Stimulated activated CD8-positive, alpha-beta memory T cell treated with anti-CD3 and anti-CD28 coated beads, Interleukin-7, amount 100 ng/mL, for 1 hour (primary cell): ENCODE measurements at places on chromosomes 2 and 18.

DNA sequence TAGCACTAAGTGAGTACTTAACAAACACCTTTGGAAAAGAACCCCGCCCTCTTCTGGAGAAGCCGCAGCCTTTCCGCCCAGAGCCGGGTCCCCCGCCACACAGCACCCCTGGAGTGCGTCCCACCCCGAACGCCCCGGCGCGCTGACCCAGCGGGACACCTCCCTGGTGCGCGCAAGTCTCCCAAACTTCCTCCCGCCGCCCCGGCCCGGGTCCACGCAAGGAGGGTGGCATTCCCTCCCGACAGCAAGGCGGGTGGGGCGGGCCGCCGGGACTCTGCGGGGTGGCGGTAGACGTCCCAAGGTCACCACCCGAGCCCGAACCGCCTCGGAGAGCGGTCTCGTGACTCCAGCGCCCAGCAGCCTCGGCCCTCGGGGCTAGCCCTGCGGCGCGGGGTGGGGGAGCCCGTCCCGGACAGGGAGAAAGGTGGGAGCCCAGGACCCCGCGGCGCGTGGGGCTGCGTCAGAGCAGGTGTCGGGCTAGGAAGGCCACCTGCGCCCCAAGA is 598 bp downstream of the CCDC93 start:
- DNase-seq = no peak

GRCh38 chr2:215149486-215149885 is 11.1 kb upstream of the ABCA12 start:
- no peak for DNase-seq

GRCh38 chr2:127034883-127035611 is 71.9 kb downstream of the BIN1 start:
- no peak for DNase-seq

DNA sequence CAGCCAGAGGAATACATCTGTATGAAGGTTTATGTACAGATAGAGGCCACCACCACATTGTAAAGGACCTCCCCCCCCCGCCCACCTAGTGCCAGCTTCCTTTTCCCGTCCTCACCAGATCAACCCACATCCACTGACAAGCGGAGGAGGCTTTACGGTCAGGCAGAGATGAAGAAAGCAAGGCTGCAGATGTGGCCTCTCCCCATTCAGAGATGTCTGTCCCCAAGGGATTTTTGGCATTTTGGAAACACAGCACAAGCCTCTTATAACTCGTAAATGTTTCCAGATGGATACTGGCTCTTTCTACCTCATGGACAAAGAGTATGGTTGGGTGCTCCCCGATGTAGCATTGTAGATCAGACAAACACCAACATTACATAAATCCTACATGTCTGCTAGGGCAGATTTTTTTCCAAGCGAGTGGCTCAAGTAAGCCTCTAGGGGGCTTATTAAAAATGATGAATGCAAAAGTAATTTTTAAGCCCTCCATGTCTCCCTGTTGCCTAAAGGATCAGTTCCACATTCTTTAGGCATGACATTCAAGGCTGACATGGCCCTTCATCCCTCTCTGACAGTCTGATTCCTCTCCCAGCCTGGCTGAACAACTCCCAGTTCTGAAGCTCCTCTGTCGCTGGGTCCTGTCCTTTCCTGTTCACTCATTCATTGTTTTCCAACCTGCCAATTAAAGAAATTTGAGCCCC is 11.7 kb downstream of the VIT start:
- no peak for DNase-seq
